ENCODE measurements at places on chromosomes 3 and 15.

GRCh38 chr15:99467853-99468464 is 97.8 kb upstream of the MEF2A start:
- no peak for DNase-seq

DNA sequence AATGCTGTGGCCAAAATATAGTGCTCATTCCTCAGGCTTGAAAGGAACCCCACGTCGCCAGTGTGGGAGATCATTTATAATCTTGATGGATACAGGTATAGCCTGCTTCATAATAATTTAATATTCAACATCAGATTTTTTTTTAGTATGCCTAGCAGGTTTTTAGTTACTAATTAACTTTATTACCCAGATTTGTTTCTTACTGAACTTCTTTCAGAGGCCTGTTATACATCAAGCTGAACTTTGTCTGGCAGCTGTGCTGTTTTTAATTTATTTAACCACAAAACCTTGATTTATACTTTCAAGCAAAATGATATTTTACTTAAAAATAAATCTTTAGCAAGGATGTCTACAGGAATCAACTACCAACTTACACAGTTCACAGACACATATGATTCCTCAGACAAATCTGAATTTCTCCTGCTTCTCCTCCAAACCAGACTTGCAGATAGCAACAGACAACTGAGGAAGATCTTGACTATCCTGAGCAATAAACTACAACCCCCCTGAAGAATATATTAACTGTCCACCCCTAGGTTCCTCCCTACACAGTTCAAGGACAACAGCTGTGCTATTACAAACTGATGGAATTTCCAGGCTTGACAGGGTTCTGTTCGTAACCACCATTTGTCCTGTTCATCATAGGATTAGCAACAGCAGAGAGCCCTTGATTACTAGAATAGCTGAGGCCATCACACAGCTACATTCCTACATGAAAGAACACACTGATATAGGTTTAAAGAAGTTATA is 610 bp downstream of the MAP4 start:
- no peak for DNase-seq

DNA sequence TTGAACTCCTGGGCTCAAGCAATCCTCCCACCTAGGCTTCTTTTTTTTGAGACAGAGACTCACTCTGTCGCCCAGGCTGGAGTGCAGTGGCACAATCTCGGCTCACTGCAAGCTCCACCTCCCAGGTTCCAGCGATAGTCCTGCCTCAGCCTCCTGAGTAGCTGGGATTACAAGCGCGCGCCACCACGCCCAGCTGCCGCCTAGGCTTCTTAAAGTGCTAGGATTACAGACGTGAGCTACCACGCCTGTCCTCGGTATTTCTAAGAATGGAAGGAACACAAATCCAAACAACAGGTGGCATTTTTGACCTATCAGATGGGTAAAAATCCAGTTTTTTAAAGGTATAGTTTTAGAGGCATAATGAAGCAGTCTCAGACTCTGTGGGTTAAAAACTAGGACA is 113.8 kb downstream of the ANP32A start:
- DNase-seq: no peak

- DNase-seq: no peak
These were observed 105.7 kb downstream of the PPP2R3A start for GRCh38 chr3:136070953-136071949.

GRCh38 chr15:74174219-74174957 is 878 bp downstream of the ISLR start:
- DNase-seq: no peak

DNA sequence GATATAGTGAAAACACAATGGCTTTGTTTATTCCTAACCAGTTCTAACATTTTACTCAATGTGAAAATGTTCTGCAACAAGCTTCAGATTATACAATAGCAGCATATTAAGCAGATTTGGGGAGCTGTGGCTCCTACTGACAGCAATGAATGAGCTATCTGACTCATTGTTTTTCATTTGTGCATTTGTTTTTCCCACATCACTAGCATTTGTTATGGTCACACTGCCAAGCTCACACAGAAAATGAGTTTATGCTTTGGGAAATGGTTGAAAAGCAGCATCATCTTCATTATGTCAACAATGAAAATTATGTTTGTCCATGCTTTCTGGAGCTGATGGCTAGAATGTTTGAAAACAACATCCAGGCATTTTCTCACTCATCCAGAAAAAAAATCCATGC is 53.5 kb downstream of the ZPLD1 start:
- no peak for DNase-seq

DNA sequence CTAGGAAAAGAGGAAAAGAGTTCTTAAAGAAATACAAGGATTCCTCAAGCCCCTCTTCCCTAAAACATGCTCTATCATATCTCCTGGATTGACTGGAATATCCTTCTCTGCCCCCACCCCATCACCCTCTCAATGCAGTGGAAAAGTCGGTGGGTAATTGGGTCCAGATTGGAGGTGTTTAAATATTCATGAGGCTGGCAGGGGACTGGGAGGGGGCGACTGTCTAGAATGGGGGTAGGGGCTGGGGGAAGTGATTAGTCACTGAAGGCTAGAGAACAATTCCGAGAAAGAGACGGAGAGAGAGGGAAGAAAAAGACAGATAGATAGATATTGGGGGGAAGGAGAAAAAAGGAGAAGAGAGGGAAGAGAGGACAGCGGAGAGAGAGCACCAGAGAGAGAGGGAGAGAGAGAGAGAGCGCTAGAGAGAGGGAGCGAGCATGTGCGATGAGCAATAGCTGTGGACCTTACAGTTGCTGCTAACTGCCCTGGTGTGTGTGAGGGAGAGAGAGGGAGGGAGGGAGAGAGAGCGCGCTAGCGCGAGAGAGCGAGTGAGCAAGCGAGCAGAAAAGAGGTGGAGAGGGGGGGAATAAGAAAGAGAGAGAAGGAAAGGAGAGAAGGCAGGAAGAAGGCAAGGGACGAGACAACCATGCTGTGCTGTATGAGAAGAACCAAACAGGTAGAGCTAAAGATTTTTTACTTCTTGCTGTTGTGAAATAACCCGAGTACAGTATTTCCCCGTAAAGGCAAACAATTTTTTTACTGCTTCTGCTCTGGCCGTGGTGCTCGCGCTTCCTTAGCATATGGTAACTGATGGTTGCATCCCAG is at the start of gene GAP43:
Gene GAP43 (plus strand): TSS at position 467 of the 825 bp plus-strand sequence. CDS start 180 bp downstream, at position 647.
- DNase-seq: no peak

GRCh38 chr3:189262746-189263145 is 91.0 kb downstream of the TPRG1 start:
- no peak for DNase-seq

GRCh38 chr15:50144341-50145120 is 25.5 kb upstream of the ATP8B4 start:
- DNase-seq: no peak

GRCh38 chr3:34725774-34726173 is 913.6 kb upstream of the ARPP21 start:
- no peak for DNase-seq

DNA sequence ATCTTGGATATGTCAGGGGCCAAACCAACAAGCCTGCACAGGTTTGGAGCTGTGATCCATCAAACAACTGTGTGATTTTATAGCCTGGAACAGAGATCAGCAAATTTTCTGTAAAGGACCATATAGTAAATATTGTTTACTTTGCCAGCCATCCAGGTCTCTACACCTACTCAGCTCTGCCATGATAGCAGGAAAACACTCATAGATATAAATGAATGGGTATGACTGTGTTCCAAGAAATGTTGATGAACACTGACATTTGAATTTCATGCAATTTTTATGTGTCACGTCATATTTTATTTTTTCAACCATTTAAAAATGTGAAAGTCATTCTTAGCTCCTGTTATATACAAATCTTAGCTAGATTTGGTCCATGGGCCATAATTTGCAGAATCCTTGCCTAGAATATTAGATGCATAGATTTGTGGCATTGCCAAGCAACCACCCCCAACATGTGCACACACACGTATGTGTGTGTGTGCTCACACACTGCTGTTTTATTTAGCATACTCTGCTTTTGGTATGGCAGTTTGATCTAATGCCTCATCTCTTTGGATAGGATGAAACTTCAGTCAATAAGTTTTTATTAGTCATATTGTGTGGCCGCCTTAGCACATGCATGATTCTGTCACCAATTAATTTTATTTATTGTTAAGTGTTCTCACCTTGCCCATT is 6.4 kb downstream of the ATXN7 start:
- DNase-seq: no peak

DNA sequence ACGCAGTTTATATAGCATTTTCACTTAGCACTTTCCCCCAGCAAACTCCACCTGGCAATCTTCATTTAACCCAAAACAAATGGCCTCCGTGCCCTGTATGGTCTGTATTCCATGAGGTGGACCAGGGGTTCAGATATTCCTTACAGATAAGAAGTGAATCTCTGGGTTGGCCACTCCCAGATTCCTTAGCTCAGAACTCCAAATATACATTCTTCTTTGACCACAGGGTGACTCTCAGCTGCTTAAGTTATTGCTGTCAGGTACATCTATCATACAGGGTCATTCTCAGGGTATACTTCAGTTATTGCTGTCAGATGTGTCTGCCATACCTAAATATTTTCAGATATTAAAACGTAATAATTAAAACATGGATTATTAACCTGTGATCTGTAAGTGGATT is 229.8 kb downstream of the TBL1XR1 start:
- DNase-seq: no peak

DNA sequence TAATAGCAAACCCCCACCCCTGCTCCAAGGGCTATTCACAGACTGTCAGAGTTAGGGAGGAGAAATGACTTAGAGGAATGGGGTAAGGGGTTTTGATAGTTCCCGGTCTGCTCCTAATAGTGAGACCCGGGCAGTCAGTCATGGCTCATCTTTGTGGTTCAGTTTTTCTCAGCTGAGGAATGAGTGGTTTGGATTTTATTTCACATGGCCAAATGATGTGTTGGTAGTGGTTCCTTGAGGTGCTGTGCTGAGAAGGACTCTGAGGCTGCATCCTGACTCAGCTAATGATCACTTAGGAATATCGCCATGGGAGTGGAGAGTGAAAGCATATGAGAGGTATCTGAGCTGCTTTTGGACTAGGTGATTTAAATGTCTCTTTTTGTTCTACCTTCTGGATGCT is 80.2 kb downstream of the LPP start:
- no peak for DNase-seq

GRCh38 chr3:158696618-158697017 is 24.2 kb upstream of the LXN start:
- no peak for DNase-seq

DNA sequence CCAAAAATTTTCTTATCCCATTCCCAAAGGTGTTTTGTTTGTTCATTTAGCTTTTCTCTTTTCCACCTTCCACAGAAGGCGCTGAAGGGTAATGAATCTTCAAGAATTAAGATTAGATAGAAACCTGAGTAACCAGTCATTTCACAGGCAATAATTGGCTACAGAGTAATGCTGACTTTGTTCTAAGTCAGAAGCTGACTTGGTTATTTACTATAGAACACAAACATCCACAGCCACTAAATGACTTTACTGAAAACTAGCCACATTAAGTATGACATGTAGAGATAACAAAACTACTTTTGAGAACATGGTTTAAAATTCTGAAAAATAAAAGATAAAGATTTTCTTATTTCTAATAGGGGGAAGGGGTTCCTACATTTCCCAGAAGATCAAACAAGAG is 7.8 kb downstream of the CLDND1 start:
- DNase-seq: no peak

DNA sequence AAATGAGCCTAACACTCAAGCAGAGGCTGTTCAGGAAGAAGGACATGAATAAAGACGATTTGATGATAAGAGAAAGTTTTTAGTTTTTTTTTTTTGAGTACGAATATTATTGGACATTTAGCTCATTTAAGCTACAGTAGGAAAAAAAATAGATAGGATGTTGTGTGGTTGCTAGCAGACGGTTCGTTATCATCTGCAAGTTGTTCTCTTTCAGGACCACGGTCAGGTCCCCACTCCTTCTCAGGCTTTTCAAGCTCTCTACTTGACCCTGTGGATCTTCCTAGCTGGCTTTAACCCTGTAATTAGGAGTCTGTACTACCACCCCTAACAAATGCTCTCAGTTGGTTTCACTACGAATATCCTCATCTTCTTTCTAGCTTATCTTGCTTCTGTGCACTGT is 1.1 kb downstream of the KCNH8 start:
- no peak for DNase-seq

GRCh38 chr3:156382458-156383346 is 172.2 kb downstream of the SSR3 start:
- no peak for DNase-seq

DNA sequence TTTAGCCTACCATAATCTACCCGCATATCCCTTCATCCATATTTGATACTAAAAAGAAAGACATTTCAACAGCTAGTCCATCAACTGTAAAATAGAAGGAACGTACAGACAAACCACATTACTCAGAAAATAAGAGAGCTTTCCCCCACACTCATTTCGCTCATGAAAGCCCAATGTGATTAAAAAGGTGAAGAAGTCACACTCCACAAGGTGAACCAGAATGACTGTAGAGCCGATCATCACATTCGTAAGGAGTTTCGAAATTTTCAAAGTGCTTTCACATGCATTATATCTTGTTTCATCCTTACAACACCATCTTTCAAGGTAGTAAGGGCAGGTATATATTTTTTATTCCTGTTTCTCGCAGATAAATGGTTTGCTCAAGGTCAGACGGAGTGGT is 225.3 kb downstream of the FOXP1 start:
- no peak for DNase-seq

- DNase-seq: no peak
These were observed 113.5 kb downstream of the CBLB start for GRCh38 chr3:105755121-105755886.

DNA sequence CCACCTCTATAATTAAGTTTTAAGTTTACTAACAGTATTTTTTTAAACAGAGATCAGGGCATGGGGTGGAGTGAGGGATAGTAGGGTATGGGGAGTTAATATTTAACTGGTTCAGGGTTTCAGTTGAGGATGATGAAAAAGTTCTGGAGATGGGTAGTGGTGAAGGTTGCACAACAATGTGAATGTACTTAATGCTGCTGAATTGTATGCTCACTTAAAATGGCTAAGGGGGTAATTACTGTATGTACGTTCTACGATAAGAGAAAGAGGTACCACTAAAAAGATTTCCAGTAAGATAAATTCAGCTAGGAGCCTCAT is 101.4 kb downstream of the TNIK start:
- DNase-seq: no peak

- no peak for DNase-seq
These were observed 550.7 kb upstream of the DPPA4 start for GRCh38 chr3:109888026-109888425.

All from stimulated activated CD4-positive, alpha-beta T cell treated with anti-CD3 and anti-CD28 coated beads, Interleukin-15, amount 100 ng/mL, for 1 hour (primary cell).